Jurkat, Clone E6-1 (cell line): ENCODE measurements at places on chromosomes 16 and 17.

- no peak for DNase-seq
Observed at GRCh38 chr16:35510701-35511100, 2051.3 kb downstream of the TP53TG3F start.

GRCh38 chr17:14310101-14310500 is 9.2 kb downstream of the HS3ST3B1 start:
- DNase-seq = no peak

GRCh38 chr17:76032073-76032779 is 5.1 kb upstream of the EVPL start:
- no peak for DNase-seq

- DNase-seq = no peak
Observed at GRCh38 chr16:28491230-28491969, 474 bp downstream of the CLN3 start.

DNA sequence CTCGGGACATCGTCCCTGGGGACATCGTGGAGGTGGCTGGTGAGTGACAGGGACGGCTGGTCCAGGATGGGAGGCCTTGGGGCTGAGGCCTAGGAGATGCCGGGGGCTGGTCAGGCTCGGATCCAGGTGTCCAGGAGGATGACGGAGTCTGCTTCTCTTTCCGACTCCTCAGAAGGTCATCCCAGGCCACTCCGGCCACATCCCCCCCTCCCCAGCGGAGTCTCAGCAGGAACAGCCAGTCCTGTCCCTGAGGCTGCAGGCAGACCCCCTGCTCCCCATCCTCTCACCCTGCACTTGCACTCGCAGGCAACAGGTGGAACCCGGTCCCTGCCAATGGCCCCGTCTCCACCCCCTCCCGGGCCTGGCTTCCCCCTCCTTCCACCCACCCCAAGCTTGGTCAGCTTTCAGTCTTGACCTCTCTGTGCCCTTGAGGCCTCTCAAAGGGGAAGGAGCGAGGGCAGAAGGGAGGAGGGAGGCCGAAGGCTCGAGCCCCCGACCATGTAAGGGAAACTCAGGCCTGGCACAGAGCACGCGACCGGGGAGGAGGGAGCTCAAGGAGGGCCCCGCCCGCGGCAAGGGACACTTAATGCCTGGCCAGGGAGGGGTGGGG is 4.4 kb downstream of the ATP2A1 start:
- no peak for DNase-seq

DNA sequence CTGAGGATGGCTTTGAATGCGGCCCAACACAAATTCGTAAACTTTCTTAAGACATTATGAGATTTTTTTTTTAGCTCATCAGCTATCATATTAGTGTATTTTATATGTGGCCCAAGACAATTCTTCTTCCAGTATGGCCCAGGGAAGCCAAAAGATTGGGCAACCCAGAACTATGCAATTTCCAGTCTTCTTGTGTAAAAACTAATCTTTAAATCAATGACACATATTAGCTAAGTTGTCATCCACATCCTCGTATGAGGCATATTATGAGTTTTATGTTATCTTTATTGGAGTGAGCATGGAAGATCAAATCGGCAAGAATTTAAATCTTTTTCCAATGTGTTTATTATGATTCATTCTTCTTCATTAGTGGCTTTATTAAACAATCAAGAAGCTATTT is 198.6 kb upstream of the HSBP1 start:
- DNase-seq = no peak

DNA sequence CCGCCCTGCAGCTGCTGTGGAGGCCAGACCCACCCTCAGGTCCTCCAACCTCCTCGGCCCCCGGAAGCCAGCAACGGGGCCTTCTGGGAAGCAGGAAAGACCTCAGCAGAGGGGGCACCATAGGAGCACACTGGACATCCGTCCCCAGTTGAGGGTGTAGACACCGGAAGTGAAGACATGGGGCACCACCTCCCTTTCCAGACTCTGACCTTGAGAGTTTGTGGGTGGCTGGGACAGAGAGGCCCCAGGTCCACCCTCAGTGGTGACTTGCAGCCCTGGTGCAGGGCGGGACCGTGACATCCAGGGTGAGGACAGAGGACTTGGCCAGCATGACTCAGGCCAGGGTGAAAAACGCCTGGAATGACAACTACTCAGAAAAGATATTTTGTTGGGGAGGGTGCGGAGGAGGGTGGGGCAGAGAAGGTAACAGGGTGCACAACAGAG is 19.9 kb downstream of the CEP295NL start:
- no peak for DNase-seq

GRCh38 chr17:9948928-9949327 is 43.9 kb upstream of the RCVRN start:
- no peak for DNase-seq

DNA sequence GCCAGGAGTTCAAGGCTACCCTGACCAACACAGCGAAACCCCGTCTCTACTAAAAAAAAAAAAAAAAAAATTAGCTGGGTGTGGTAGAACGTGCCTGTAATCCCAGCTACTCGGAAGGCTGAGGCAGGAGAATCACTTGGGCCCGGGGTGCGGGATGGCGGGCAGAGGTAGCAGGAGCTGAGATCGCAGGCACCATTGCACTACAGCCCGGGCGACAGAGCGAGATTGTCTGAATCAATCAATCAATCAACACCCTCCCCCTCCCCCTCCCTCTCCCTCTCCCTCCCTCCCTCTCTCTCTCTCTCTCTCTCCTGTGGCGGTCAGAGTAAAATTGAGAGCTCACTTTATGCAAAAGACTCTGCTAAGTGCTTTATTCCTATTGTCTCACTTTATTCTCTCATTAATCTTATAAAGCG is 1.2 kb downstream of the HSDL1 start:
- DNase-seq = no peak

DNA sequence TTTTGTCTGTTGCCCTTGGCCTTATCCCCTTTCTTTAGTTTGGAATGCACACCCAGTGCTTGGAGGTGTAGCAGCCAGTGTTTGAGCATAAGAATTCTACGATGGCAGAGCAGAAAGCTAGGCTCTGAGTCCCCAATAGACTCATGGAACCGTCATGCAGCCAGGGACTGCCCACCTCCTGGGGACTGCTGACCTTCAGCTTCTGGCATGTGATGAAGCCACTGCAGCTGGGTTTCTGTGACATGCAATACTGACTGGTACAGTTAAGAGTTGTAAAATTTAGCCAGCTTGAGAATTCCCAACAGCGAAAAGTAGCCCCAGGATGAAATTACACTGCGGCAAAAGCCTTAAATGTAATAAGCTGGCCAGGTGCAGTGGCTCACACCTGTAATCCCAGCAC is 9.0 kb upstream of the MAP3K14 start:
- DNase-seq = no peak

DNA sequence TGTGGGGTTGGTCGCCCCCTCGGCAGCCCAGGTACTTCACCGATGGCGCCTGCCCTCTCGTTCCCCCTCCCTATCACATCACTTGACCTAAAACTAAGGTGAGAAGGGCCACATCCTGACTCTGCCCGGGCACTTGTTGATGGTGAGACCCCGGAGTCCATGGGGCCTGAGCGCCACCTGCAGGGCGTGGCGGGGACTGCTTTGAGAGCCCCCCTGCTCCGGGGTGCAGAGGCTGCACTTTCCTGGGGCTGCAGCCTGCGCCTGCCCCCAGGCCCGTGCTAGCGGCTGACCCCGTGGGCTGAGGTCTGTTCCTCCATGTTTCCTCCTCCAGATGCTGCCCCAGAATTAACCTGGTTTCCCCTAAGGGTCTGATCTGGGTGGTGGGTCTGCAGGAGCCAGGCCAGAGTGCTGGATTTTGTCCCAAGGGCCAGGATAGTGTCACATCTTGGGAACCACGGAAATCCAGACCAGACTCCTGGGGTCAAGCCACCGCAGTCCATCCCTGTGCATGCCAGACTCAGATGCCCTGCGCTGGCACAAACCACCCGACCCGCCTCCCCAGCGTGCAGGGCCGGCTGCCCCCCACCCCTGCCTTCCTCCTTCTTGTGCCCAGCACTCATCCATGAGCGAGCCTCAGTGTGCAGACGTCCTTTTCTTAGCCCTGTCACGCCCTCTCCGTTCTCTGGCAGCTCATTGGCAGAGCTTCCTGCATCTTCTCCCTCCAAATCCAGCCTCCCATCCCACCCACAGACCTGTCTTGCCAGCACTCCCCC is 2.7 kb downstream of the NDUFAF8 start:
- no peak for DNase-seq

DNA sequence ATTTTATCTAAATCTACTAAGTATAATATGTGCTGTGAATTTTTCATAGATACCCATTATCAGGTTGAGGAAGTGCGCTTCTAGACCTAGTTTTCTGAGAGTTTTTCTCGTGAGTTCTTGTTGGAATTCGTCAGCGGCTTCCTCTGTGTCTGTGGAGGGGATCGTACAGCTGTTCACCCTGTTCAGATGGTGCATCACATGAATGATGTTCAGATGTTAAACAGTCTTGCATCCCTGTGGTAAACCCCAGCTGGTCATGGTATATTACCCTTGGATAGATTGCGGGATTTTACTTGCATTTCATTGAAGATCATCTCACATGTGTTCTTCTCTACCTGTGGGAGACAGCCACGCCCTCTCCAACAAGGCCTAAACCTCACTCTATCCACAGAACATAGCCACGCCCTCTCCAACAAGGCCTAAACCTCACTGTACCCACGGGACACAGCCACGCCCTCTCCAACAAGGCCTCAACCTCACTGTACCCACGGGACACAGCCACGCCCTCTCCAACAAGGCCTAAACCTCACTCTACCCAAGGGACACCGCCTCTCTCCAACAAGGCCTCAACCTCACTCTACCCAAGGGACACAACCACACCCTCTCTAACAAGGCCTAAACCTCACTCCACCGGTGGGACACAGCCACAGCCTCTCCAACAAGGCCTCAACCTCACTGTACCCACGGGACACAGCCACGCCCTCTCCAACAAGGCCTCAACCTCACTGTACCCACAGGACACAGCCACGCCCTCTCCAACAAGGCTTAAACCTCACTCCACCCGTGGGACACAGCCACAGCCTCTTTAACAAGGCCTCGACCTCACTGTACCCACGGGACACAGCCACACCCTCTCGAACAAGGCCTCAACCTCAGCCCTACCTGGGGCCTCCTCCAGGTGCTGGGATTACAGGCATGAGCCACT is 180.2 kb upstream of the CHMP6 start:
- no peak for DNase-seq

GRCh38 chr17:80393241-80393890 is 21.6 kb upstream of the ENDOV start:
- DNase-seq = no peak

DNA sequence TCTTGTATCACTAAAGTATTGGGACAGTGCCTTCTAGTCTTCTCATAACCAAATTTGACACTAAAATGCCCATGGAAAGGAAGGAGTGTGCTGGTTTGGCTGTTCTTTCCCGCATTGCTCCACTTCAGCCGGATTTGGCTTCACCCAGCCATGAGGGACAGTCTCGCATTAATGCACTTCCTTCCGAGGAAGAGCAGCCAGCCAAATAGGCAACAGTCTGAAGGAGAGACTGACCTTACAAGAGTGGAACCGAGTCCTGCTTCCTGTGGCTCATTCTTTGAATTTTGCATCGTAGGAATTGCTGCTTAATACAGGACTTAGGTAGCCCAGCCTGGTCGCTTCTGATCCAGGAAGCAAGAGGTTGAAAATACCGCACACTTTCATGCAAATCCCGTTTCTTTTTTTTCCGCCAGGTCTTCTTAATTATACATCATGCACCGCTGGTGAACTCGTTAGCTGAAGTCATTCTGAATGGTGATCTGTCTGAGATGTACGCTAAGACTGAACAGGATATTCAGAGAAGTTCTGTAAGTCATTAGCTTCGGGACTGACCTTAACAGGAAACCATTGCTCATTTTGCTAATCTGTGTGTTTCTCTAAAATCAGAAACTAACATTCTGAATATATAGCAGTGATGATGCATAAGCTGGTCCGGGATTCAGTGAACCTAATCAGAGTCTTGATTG is 38.2 kb downstream of the CLEC16A start:
- no peak for DNase-seq

GRCh38 chr16:29820730-29821642 is 724 bp downstream of the MVP start:
- DNase-seq = no peak

GRCh38 chr17:50190293-50190602 is 11.2 kb downstream of the COL1A1 start:
- no peak for DNase-seq
